Calu3 (cell line): ENCODE measurements at places on chromosomes 2 and 18.

GRCh38 chr2:143263066-143263625 is 133.9 kb downstream of the ARHGAP15 start:
- DNase-seq: peak; percentile 1

DNA sequence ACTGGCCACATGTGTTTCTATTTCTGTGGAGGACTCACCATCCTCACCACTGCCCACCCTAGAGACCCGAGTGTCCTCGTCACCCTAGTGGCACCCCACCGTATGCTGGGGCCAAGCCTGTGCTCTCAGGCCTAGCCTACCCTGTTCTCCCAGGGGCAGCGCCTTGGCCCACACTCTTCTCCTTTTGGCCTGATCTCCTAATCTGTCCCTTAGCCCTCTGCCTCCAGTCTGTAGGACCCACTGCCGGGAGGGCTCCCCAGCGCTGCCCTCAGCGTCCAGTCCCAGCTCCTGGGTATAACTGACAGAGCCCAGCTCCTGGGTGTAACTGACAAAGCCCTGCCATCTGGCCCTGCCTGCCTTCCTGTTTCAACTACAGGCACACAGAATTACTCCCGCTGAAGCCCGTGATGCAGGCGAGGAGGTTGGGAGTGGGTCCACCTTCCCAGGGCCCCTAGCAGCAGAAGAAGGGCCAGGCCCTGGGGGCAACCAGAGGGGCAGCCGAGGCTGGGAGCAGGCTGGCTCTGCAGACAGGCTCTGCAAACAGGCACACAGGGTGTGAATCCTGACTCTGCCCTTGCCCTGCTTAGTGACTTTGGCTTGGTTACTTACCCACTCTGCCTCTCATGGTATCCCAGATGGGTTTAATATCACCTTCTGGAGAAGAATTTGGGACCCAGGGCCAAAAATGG is 25.6 kb upstream of the PTMA start:
- no peak for DNase-seq

GRCh38 chr2:105261061-105261460 is 19.5 kb downstream of the GPR45 start:
- peak; percentile 70 for DNase-seq

GRCh38 chr2:207844648-207845047 is 74.9 kb upstream of the FZD5 start:
- no peak for DNase-seq

DNA sequence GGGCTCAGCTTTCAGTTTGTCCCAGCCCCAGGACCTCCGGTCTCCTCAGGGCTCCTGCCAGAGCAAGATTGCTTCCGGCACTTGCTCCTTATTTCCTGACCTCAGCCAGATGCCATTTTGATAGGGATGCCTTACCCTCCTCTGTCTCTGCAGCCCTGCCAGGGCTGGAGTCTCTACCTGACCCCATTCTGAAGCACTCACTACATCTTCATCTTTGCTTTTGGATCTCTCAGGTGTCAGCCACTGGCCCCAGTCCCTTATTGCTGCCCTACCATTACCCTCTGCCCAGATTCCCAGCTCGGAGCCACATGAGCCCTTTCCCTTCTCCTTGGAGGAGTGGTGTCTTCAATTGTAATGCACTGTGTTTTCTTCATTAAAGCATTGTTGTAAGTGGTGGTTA is 17.1 kb downstream of the OSBPL6 start:
- no peak for DNase-seq

DNA sequence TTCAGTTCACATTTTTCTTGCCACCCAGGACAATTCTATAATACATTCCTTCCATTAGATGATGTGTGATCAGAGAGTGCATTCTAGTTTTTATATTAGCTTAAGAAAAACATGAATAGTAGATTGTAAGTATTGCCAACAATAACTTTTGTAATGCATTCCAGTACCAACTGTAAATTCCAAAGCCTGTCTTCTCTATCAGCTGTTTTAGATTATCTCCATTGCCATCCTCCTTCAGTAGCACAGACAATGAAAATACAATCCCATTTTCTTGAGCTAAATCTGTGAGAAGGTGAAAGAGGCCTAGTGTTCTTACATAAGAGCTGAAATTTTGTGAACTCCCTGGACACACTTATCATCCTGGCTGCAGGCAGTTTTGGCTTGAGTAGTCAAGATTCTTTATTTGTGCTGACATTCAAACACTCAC is 103.9 kb downstream of the CCBE1 start:
- no peak for DNase-seq

DNA sequence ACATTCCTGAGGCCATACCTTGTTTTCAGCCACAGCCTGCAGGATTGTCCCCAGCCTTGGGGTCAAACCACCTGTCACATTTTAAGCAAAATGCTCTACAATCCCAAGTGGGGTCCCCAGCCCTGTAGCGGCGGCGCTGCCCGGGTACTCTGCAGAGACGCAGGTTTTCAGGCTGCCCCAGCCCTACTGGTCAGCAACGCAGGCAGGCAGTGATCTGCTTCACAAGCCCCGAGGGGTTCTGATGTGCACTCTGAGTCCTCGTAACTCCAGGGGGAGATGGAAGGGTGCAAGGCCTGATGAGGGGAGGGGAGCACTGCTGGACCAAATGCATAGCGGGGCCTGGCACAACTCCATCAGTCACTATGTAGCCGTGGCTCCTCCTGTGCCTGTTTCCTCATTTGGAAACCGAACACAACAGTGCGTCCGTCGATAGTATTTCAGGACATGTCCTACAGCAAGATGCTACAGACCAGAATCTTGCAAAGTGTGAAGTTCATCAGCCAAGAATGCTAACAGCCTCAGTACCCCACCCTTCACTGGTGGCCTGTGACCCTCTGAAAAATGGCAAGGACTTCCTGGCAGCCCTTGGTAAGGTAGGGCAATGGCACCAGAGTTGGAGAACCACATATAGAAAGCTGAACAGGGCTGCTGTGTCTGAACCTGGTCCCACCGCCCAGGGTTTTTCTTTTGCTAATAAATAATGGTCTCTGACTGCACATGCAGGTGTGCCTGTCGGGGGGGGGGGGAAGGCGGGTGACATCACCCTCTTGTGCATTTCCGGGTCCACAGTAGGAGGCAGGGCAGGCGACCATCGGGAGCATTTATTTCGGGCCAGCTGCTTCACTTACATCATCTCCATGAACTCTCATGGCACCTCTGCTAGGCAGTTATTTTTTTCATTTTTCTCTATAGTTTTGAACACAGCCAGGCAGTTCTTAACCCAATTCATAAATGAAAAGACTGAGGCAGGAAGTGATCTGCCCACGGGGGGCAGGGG is 50.6 kb upstream of the TFCP2L1 start:
- peak; percentile 40 for DNase-seq
